ENCODE measurements at places on chromosomes 1 and 21. TPM values are rescaled to one million over a fixed set of nuclear protein-coding genes. Genes with fewer than 3 reads are reported as not detected.

Gene KRTAP13-2
- not detected for total RNA-seq

Gene TACSTD2
- not detected for total RNA-seq

Gene ESRRG
- not detected for total RNA-seq

Gene RAB25
- 0.99 TPM for total RNA-seq

Gene CR1L
- total RNA-seq, result not detected

Data from activated naive CD4-positive, alpha-beta T cell treated with anti-CD3 and anti-CD28 coated beads, Interleukin-2, amount 10 ng/mL, durations not matched to agents 5 hours and 36 hours (primary cell).